NCI-H1092 treated with DMSO at 0.1 percent for 48 hours (cell line): ENCODE measurements at places on chromosomes 12 and 14.

- no peak for DNase-seq
These were observed 209.7 kb downstream of the ATXN7L3B start for GRCh38 chr12:74747305-74747704.

GRCh38 chr12:57258977-57259970 is 8.3 kb upstream of the STAC3 start:
- DNase-seq = no peak

DNA sequence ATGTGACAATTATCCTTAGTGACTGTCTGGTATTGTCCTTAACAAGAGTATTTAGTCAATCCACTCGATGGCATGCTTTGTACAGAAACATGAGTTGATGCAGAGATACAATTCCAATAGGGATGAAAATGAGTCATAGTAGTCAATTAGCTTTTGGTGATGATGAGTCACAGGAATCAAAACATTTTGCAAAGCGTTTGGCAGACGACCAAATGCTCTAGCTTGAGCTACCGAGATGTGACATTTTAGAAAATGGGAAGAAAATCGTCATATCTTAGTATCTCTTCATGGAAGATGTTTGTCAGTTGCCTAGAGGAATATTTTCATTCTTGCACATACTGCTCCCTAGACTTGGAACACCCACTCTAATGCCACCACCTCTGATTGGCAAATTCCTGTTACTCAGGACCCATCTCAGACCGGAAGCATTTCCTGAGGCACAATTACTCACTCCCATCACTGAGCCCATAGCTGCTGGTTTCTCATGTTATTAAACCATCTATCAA is 95.0 kb downstream of the LMNTD1 start:
- peak; percentile 1 for DNase-seq

DNA sequence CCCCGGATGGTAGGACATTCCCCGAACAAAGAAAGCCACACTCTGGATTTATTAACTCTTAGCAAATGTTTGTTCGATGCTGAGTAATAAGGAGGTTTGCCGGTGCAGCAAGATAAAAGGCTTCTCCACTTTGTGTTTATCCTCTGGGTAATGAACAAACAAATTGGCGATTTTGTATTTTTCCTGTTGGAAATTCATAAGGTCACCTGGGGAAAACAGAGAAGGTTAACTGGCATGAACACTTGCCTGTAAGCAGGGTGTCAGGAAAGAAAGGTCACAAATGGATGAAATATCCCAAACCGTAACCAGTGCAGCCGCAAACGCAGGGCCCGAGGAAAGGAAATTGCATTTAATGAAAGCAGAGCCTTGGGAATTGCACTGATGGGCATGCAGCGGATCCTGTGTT is 132.8 kb downstream of the RMST start:
- DNase-seq = peak; percentile 40

DNA sequence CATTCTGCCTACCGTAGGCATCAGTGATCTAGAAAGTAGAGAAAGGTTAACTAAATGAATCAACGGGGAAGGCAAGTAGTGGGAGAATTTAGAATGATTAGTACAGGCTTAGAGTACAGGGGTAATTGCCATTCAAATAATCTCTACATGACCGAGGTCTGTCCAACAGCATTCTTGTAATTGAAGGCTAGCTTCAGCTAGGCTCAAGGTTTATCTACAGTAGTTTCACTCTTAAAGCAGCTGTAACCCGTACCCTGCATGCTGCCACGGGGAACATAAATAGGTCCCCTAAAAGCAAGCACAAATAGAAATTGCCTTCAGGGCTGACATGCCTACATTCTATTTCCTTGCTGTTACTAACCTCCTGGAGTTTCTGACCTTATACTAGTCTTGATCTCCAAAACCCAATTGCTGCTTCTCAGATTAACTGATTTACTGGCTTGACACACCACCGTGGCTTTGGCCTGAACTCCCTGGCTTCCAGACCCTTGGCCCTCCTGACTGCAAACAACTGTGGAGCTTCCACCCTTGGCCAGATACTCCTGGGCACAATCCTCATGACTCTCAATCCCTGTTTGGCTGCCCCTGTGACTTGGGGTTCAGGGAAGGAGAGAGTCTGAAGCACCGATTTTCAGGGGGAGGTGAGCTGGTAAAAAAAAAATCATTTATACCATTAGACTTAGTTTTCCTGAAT is 242.1 kb upstream of the FOXN3 start:
- no peak for DNase-seq

DNA sequence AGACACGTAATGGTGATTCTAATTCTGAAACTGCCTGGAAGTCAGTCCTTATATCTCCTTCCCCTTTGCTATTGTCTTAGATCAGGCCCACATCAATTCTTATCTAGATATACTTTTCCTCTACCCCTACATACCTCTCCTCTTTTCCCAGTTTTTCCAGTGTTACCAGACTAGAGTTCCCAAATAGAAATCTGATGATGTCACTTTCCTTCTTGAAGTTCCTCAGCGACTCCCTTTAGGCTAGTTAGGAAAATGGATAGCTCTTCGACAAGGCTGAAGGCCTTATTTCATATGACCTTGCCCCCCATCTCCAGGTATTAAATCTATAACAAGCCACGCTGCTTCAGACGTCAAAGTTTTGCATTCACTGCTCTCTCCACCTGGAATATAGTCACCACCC is 201.1 kb upstream of the ATP2B1 start:
- no peak for DNase-seq

DNA sequence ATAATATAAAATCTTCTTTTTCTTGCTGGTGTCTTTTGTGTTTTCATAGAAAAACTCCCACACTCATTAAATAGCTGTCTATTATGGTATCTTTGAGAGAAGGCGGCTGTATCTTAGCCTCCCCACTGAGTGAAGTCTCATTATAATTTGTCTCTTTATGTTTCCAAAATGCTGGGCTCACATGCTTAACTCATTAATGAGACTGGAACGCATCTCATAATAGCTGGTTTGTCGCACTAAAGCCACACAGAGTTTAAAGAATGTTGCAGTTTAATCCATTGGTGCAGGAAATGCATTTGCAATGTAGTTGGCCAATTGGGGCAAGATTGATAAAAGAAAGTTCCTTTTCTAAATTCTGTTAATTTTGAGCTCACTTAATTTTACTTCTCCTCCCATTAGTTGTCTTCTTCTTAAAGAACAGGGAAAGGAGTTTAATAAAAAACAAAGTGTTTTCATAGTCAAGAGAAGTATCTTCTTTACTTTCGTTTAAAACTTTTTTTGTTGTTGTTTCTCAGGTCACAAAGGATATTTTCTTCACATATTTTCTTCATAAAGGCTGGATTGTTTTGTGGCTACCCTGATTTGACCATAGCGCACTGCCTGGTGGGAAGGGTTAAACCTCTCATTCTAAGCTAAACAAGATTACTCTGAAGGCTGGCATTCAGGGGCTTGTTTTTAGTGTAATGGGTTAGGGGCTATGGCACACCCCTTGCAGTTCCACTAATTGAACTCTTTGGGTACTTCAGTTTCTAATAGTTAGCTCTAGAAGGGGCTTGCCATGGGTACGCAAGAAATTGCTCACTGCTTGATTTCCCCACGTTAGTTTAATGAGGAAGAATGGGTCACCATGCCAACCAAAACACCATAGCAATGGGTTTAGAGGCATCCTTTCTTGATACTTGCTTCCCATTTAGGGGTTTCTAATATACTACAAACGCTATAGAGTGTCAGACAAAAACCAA is 197.0 kb downstream of the TMTC2 start:
- no peak for DNase-seq

DNA sequence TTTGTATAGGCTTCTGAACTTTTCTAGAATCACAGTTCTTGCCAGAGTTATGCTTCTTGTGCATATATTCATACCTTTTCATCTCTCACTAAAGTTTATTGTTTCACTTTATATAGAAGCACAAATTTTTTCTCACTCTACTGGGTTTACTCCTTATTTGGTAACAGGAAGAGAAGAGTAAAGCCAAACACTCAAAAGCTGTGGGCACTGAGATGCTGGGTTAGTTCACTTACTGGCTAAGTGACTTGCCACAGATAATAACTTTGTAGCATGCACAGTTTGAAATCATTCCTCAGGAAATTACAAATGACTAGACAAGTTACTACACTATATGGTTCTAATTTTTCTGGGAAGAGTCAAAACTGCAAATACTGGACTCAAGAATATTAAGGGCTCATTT is 7.8 kb downstream of the HIGD1C start:
- no peak for DNase-seq

DNA sequence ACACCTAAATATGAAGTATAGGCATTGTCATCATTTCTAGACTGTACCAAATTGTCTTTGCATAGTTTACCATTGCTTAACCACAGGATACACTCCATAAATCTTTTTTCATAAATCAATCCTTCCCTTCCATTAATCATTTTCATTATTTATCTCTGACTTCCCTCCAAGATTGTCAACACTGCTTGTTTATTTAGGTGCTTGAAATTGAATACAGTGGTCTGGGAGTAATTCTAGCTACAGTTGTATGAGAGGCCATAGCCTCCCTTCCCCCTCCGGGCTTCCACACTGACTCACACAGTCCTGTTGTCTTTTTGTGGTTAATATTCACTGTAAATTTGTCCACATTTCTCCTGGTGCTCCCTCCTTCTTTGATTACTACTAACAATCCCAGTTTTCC is 114.2 kb upstream of the ARID2 start:
- DNase-seq = peak; percentile 83

DNA sequence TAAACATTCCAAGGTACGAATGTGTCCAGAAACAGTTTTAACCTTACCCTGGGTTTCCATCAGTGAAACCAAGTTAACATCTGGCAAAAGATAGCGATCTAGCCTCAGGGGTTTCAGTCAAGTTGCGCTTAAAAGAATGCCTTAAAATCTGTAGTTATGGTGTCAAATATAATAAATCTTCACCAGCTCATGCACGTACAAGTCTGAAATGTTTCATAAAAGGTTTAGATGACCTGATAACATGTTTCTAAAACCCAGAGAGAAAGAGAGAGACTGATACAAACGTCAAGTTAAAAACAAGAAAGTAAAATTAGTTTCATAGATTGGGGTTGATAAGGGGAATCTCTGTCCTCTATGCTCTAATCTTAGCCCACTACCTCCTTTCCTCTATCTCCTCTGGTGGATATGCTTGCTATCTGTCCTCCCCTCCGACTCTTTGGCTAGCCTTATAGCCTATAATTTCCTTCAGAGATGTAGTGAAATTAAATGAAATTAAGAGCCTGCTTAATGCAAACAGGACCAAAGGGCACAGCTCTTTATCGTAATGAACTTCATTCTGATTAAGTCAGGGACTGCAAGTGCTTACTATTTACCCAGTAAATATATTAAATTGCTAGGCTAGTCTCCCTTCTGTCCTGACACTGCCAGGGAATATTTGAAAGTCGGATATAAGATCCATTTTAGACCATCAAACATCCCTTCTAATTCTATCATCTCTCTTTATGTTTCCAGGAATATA is 18.4 kb upstream of the FOS start:
- no peak for DNase-seq

- no peak for DNase-seq
These were observed 4.7 kb upstream of the SSH1 start for GRCh38 chr12:108861878-108862587.

GRCh38 chr12:50069069-50069468 is 11.7 kb downstream of the ASIC1 start:
- DNase-seq = no peak

DNA sequence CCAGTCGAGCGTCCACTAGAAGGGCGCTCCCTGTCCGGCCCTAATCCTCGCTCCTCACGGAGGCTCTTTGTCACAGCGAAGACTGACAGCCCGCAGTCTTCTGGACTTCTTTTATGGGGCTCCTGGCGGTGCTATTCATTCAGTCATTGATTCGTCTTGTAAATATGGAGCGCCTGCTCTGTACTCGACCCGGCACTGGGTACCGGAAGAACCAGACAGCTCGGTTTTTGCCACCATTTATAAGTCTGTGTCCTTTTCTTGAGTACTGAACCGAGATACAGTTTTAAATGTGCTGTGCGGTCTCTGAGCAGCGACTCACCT is 570 bp downstream of the DMAC2L start:
- peak; percentile 90 for DNase-seq

- no peak for DNase-seq
These were observed 12.5 kb downstream of the SYT10 start for GRCh38 chr12:33427071-33427470.

DNA sequence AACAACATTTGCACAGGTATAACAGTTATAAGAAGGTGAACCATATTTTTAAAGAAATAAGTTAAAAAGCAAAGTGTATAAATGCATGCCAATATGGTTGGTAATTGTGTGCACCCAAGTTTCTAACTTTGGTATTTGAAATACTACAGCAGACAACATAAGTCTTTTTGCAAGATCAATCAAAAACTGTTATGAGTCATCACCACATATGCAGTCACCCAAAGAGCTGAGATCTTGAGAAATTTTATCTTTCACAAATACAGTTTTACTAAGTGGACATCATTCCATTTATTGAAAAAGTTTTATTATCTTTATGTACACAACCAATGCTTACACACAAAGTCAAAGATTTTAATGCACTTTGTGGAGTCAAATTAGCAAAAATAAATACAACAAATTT is 7.0 kb upstream of the ACSS3 start:
- no peak for DNase-seq

DNA sequence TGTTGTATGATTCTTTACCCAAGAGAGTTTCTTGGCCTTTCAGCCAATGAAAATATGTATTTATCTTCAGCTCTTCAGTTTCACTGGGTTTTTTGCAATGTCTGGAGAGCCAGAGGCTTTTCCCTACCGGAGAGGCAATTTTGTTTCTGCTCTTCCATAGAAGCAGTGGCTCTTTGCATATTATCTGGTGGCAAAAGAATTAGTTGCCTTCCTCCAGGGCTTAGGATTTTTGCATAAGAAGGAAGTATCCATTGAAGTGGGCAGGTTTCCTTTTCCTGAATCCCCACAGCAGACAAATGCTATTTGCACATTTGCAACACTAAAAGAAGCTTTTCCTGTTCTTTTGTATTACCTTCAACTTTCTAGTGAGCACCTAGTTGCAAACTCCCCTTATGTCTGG is 75.2 kb downstream of the NTS start:
- DNase-seq = no peak

- no peak for DNase-seq
These were observed 104.8 kb downstream of the DPF3 start for GRCh38 chr14:72788972-72789728.

DNA sequence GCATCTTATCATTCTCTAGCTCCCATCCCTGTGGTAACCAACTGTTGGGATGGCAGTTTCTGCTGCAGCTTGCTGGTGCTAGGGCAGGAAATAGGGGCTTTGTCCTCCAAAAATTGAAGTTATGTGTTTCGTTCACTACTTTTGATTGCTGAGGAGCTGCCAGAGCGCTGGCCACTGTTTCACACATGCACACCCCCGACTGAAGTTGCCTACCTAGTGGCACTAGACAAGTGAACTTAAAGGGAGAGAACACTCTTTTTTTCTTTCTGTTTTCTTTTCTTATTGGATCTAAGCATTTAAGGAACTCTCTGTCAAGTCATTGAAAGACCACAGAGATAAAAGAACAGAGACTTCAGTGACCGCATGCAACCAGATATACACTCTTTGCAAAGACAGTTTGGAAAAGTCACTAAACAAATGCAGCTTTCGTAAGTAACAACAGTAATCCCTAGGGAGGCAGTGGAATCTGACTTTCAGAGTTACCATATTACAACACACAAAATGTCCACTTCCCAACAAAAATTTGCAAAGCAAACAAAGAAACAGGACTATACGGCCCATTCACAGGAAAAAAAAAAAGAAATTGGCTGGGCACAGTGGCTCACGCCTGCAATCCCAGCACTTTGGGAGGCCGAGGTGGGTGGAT is 12.0 kb downstream of the TFCP2 start:
- DNase-seq = no peak

GRCh38 chr12:47904713-47905709 is at the start of gene VDR:
Gene VDR, minus strand, starts transcription at chr12:47904994. Its CDS starts 25,881 bp downstream, at chr12:47879113.
- DNase-seq = peak; percentile 88
